H4 (cell line): ENCODE measurements at places on chromosomes 2 and 18.

DNA sequence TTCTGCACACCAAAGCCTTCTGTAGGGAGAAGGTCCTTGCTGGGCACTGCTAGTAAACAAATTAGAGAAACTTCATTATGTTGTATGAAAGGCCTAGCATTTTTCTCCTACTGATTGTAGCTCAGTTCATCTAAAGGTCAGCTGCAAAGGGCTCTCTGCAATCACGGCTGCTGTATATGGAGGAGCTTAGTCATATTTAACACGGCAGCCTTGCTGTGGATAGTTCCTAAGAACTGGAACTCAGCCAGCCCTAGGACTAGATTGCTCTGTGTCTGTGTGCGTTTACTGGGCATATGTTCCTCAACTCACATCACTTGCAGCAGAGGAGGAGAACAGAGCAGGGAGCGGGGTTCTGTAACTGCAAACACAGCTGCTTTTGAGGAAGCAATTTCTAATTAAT is 1103.9 kb upstream of the KLHL29 start:
- DNase-seq, result peak; percentile 75

- DNase-seq, result no peak
These were observed 43.9 kb upstream of the FHL2 start for GRCh38 chr2:105442721-105443120.

DNA sequence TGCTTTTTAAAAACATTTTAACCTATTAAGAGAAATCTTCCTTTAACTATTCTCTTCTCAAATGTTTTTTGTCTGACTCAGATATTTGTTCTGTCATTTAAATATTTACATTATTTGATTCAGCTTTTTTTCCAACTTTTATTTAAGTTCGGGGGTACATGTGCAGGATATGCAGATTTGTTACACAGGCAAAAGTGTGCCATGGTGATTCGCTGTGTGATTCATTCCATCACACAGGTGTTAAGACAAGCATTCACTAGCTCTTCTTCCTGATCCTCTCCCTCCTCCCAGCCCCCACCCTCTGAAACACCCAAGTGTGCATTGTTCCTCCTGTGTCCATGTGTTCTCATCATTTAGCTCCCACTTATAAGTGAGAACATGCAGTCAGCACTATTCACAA is 19.4 kb downstream of the SP100 start:
- no peak for DNase-seq

DNA sequence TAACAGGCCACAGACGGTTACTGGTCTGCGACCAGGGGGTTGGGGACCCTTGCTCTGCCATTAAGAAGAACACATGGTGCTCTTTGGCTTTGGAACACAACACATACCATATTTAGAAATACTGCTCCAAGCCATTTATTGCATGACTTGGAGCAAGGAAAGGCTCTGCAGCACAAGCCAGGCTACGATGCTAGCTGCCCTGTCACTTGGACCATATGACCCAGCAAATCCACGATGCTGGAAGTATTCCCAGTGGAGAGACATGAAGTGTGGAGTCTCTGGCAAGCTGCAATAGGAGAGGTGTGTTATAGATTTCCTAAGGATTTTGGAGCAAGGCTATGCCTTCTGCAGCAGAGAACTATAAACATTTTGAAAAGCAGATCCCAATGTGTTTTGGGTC is 171.2 kb downstream of the HAUS1 start:
- no peak for DNase-seq

DNA sequence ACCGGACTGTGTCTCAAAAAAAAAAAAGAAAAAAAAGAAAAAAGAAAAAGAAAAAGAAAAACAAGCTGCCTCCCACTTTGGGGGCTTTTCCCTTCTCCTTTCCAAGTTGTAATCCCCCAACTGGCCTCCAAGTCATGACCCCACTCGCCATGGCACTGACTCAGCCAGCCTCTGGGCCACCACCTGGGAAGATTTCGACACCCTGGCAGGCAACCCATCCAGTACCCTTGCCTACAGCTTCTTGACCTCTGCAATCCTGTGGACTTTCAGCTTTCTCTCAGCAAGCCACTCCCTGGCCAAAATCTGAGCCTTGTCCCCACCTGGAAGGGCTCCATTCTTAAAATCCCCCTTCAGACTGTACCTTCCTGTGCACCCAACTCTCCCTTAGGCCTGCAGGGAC is 22.3 kb upstream of the FOSL2 start:
- DNase-seq, result no peak

DNA sequence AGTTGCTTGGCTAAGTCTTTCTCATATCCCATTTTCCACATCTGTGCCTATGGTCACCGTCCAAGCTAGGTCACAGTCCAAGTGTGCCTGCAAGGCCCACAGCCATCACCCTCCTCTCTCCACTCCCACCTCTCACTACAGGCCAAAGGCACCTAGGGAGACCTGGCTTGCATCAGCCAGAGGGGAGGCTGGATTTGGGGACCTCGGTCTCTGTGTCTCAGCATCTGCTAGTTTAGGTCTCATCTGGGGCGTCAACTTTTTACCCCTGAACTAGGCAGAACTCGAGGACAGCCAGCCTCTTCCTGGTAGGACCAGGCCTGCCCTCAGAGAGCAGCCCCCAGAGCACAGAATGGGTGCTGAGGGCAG is 217.1 kb downstream of the DYSF start:
- DNase-seq, result no peak

- DNase-seq, result no peak
These were observed 61.2 kb upstream of the B3GNT7 start for GRCh38 chr2:231334179-231334930.

- no peak for DNase-seq
These were observed 22.7 kb downstream of the TTC32 start for GRCh38 chr2:19879120-19879519.

- DNase-seq, result no peak
These were observed 160.7 kb downstream of the FSHR start for GRCh38 chr2:48993576-48993975.

DNA sequence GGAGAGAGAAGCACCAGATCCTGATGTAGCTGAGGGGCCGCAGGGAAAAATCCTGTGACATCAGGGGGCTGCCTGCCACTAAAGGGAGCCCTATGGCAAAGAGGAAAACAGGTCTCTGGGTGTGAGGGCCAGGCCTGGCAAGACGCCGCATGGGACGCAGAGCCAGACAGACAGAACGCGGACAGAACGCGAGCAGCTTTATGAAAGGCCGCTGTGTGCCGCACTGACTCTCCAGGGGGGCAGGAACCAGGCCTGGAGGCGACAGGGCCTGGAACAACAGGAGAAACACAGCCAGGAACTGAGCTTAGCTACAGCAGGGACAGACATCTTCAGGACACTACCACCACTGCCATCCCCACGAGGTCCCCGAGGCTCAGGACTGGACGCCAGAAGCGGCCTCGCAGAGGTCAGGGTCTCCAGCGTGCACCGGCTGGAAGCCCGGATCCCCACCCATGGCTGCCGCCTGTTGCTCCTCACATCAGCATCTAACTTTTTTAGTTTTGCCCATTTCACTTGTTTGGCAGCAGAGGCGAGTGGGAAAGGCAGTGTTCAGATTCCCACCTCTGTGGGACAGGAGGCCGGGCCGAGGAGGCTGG is 131.6 kb downstream of the VAPA start:
- DNase-seq, result no peak

- no peak for DNase-seq
These were observed 364.8 kb downstream of the SOCS6 start for GRCh38 chr18:70653671-70654070.

DNA sequence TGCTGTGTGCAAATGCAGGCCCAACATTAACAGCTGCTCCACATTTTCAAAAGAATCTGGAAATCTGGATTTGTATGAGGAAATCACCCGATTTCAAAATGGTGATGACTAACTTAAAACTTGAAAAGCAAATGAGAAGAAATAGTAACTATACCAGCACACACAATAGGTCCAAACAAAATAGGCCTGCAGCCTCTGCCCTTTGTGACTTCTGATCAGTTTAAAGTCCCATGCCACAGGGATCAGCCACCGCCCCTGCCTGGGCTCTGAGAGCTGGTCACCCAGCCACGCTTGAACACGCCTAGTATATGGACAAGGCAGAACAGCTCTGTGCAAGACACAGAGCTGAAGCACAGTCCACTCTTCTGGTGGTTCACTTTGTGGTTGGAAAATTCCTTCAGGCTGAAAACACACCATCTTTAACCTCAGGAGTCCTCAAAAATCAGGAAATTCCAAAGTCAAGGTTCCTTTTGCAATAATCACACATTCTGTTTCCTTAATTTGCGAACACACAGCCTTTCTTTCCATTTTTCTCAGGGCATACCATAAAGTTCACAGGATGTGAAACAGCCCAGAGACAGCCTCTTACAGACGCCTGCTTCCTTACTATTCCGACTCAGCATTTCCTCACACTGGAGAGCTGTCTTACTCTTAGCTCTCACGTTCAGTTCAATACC is 150.1 kb upstream of the RIOK3 start:
- DNase-seq, result peak; percentile 63

DNA sequence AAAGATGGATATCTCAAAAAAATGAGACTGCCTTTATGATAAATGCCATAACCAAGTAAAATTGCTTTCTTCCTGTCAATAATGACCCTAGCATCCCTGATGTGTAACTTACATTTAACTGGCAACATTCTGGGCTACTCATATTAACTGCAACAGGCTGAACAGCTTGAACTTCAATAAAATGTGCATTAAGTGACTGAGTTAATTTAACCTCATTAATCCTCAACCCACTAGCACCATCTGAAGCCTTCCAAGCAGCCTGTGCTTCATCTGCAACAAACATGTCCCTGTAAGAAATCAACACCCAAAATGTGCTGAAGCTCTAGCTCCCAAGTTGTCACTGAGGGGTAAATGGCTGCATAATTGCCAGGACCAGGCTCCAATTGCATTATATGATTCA is 296.2 kb upstream of the ZC3H15 start:
- DNase-seq, result no peak

DNA sequence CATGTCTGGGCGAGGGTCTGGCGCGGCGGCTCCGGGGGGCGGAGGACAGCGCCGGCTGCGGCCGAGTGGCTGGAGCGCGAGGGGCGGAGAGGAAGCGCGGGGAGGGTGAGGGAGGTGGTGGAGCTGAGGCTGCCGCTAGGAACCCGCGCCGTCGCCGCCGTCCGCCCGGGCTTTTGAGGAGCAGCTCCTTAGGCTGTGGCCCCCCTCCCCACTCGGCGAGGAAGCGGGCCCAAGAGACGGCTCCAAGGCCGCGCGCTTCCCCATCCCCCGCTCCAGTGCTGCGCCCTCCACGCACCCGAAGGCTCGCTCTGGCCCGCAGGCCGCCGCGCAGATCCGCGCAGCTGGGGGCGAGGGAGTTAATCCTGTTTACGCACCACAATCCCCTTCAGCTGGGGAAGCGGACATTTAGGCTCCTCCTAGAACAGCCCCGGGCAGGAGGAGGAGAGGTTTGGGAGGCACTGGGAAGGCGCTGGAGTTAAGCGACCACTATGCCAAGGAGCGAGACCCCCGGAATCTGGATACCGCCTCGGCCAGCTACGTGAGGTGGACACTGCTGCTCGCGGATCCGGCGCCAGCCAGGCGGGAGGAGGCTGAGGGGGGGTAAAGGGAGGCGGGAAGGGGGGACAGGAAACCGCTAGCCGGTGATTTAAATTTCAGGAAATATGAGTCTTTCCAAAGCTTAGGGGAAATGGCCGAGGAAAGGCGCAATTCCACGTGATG is at the start of gene CNRIP1:
CNRIP1 (minus strand) TSS at position 552 of the 720 bp plus-strand sequence; CDS start at position 3, 549 bp downstream.
- peak; percentile 71 for DNase-seq

DNA sequence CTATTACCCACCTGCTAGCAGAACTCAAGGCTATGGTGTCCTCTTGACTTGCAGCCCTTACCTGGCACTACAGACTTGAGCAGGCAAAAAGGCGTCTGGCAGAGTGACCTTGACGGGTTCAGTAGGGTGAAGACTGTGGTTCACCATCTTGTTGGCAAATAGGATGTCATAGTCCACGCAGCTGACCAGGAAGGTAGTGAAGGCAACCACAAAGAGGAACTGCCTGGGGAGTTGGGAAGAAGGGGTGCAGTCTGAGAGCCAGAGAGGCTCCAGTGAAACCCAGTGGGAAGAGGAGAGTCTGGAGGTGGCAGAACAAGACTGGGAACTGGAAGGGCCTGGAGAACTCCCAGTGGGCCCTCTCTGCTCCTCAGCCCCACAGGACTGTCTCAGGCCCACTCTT is 4.1 kb downstream of the ATG9A start:
- DNase-seq, result no peak

DNA sequence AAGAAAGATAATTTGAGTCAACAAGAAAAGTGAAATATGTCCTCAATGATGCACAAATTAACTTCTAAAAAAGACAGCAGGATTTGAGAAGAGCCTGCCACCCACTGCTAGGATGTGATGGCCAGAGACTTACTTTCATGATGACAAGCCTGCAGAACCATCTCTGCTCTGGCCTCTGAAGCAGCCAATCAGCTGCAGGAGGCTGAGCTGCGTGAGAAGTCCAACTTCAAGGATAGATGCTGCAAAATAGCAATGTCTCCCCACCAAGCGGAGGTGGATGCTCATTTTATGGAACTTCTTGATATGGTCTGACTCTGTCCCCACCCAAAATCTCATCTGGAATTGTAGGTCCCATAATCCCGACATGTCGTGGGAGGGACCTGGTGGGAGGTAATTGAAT is 53.1 kb downstream of the CYRIA start:
- DNase-seq, result no peak

DNA sequence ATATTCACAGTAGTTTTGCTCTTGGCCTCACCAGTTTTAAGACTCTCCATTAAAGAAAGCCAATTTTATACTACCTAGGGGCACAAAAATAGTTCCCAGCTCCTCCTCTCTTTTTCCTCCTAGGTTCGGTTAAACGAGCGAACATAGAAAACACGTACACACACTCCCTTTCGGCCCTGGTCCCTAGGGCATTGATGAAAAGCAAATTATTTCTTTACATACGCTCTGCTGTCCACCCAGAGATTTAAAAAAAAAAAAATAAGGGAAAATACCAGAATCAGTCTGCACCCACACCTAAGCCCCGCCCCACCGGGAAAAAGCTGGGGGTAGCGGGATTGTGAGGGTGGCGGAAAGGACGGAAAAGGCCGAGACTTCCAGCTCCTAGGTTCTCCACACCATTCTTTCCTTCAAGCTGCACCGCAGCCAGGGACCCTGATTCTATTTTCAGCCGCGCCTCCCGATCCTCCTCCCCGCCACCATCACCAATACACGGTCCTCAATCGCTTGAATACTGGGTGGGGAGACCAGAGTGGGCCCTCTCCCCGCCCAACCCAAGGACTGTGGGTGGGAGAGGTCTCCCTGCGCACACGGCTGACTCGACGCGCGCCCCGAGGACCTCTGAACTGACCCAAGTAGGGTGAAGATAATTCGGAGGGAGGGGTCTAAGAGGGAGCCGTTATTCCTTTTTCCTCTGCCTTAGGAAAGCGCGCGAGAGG is 769 bp downstream of the ATF2 start:
- DNase-seq, result no peak

- DNase-seq, result no peak
These were observed 99.2 kb upstream of the ITGA4 start for GRCh38 chr2:181357979-181358378.

GRCh38 chr2:240217431-240218301 is 77.2 kb upstream of the OTOS start:
- DNase-seq, result no peak

GRCh38 chr2:99181624-99182000 is 628 bp downstream of the MRPL30 start:
- DNase-seq, result no peak
